Stimulated activated CD8-positive, alpha-beta memory T cell treated with anti-CD3 and anti-CD28 coated beads, Interleukin-2, amount 100 ng/mL, for 1 hour (primary cell): ENCODE measurements at places on chromosomes 7 and 10.

GRCh38 chr7:33642312-33642711 is 263.0 kb upstream of the BMPER start:
- no peak for DNase-seq

- DNase-seq, result no peak
These were observed 13.2 kb upstream of the ITPRID1 start for GRCh38 chr7:31500656-31501055.

- no peak for DNase-seq
These were observed 110.3 kb upstream of the ARID5B start for GRCh38 chr10:61791216-61791615.

DNA sequence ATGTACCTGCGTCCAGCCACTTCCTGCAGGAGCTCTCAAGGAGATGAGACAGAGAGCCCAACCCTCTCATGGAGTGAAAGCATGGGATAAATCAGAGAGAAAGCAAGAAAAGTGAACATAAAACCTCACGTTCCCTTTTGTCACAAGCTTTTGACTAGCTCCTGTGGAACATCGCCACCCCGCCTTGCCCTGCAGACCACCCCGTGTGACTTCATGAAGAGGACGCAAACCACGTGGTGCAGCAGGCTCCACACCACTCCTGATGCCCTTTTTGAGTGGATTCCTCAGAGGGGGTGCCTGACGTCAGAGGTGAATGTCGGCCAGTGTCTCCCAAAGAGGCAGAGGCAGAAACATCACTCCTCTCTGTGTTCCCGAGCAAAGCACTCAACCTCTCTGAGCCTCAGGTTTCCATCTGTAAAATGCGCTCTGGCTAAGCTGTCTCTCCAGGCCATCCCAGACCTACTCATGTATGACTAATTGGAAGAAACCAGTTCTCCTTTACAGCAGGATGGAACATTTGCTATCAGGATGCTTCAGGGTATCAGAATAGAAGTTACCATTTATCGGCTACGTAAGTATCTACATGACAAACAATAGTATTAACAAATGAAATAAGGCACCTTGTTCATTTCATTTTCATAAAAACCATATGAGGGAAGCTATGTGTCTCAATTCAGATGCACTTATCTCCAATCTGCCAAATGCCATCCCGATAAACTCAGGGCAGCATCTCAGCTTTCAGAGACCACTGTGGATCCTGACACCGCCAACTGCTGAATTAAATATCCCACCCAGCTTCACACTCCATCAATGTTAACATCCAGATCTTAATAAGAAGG is 5.3 kb downstream of the ZNF488 start:
- no peak for DNase-seq

DNA sequence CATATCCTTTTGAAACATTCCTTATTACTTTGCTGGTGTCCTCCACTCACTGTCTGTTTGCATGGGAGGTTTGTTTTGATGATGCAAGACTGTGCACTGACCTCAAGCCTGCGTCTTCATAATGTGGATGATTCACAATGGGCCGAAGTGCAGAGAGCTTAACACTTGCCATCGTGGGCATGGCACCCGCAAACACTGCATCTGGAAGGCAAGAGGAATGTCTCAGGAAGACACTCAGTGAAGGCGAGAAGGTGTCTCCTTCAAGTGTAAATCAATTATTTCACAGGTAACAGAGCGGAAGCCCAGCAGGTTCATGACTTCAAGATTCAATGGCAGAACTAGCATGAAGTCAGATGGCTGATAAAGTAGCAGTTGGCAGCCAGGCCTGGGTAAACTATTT is 98.1 kb downstream of the DPY19L1 start:
- DNase-seq, result no peak

DNA sequence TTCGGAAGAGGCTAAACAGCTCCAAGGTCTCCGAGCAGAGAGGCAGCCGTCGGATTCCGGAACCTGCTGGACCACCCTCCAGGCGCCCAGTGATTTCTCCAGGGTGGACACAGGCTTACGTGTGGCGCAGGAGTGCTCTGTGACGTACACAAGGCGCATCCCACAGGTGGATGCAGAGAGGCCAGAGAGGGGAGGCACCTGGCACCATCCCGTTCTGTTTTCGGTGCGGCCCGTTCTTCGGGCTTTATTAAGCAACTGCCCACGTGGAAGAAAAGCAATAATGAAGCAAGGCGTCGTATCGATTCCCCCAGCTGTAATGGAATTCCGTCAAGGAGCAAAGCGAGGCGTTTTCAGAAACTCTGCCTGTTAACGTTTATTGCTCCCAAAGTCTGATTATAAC is 163.6 kb downstream of the PTPRN2 start:
- no peak for DNase-seq

- no peak for DNase-seq
These were observed 85.8 kb upstream of the WDR11 start for GRCh38 chr10:120765226-120765803.

GRCh38 chr7:44655341-44655740 is 48.9 kb downstream of the OGDH start:
- no peak for DNase-seq

DNA sequence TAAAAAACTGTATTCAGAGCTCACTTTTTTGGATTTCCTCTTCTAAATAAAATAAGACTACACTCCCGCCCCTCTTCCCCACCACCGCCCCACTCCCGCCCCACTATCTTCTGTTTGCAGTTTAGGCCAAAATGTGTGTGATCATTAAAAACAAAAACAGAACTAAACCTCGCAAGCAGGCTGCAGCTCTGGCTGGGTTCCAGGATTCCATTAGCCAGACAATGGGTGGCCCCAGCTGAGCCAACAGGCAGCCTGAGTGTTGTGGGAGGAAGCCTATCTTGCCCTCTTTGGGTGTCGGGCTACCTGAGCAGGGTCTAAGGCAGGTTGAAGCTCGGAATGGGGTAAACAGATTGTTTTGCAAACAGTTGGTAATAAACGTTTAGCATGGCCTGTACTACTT is 41.7 kb downstream of the ARL4A start:
- DNase-seq, result no peak

GRCh38 chr10:113604572-113604971 is 51.7 kb downstream of the HABP2 start:
- no peak for DNase-seq

DNA sequence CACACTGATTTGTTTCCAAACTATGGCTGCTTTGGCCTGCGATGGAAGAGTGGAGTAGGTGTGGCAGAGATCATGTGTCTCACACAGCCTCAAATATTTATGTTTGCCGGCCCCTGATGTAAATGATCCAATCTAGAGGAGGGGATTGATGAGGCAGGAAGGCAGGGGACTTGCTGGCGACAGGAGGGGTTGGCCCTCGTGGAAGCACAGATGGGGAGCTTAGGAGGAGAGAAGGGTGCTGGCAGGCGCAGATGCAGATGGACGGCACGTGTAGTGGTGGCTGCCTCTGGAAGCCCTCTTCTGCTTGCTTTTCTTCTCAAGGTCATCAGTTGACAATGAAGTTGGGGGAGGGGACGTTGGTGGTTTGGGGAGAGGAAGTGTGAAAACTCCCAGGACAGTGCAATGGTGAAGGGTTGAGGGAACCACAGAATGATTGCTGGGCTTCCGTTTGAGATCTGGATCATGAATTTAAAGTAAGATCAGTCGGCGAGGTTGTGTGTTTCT is 15.4 kb downstream of the COL13A1 start:
- no peak for DNase-seq

DNA sequence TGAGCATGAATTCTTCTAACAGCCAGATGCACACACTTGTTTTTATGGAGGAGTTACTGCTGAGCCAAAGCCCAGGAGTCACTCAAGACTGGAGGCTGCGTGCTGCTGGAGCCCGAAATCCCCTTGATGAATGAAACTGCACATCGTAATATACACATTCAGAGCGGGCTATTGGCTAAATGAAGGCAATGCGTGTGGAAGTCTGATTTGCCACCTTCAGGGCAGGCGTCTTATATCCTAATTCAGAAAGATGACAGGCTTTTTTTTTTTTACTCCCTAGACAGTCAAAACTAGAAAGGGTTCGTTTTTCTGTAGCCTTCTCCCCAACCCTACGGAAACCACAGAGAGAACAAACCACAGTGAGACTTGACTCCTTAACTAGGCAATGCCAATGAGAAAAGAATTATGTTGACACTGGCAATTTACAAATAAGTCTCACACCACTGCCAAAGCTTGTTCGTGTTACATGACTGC is 227.2 kb upstream of the KLF14 start:
- DNase-seq, result no peak

GRCh38 chr7:88670536-88670935 is 89.0 kb upstream of the ZNF804B start:
- DNase-seq, result no peak

GRCh38 chr10:129319934-129320333 is 147.1 kb upstream of the MGMT start:
- DNase-seq, result no peak

- no peak for DNase-seq
These were observed 192.4 kb upstream of the SH2B2 start for GRCh38 chr7:102094316-102094650.

DNA sequence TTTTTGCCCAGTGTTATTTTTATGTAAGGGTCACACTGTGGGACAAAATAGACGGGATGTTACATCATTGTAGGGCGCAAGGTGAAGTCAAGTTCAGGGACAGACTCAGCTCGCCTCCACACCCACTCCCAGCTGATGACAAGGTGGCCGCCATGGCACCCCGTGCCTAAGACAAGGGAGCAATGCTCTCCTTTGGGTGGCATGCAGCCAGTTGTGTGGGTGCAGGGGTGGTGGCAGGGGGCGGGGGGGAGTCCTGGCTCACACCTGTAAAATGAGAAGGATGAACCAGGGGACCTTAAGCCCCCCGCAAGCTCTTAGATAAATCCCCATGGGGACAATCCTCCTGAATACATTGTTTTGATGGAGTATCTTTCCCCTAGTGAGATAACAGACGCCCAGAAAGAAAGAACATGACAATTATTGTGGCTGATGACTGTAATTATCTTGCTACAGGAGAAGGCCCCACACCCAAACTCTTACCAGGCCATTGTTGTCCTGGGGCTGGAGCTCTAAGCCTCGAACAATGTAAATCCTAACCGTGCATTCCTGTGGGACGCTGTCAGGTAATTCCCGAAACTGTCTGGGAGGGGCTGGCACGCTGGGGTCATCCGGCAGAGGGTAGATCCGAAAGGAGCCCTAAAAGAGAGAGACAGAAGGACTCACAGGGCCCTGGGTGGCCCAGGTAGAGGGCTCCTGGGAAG is 148.7 kb downstream of the MYOF start:
- DNase-seq, result no peak

GRCh38 chr10:47015404-47015803 is 104.2 kb downstream of the PTPN20 start:
- DNase-seq, result no peak

DNA sequence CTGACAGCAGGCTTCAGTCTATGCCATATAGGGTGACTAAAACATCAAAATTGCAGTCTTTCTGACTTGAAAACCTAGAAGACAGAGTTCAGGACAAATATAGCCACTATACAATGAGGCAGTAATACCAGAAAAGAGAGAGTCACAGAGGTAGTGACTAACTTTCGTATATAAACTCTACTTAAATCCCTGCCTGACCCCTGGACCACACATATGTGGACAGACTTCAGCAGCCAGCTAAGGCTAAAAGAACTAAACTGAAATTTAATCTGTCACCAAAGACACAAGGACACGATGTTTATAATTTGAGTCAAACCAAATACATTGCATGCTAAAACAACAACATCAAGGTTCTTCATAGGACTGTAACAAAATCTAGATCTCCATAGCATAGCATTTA is 64.6 kb upstream of the MACROH2A2 start:
- no peak for DNase-seq

DNA sequence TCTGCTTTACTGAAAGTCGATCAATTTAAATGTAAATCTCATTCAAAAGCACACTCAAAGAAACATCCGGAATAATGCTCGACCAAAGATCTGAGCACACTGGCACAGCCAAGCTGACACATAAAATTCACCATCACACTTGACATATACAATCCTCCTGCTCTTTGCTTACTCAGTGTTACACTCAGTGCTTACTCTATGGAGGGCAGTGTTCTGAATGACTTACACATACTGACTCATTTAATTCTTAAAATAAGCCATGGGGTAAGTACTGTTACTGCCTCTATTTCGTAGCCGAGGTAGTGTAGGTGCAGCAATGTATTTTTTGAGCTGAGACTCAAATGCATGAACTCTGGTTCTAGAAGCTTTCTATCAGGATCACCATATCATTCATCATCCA is 421.5 kb upstream of the LRRN3 start:
- DNase-seq, result no peak

- no peak for DNase-seq
These were observed 31.7 kb upstream of the SYPL1 start for GRCh38 chr7:106143711-106144337.

- DNase-seq, result no peak
These were observed 153.8 kb downstream of the PLPP4 start for GRCh38 chr10:120610791-120611190.

- DNase-seq, result no peak
These were observed 87.2 kb downstream of the HIF1AN start for GRCh38 chr10:100622946-100623345.
